ENCODE measurements at places on chromosomes 2 and 18.

- no peak for DNase-seq
Measured at GRCh38 chr2:96584017-96584416, 47.5 kb downstream of the ARID5A start.

- no peak for DNase-seq
Measured at GRCh38 chr2:228410061-228410460, 228.6 kb upstream of the SPHKAP start.

DNA sequence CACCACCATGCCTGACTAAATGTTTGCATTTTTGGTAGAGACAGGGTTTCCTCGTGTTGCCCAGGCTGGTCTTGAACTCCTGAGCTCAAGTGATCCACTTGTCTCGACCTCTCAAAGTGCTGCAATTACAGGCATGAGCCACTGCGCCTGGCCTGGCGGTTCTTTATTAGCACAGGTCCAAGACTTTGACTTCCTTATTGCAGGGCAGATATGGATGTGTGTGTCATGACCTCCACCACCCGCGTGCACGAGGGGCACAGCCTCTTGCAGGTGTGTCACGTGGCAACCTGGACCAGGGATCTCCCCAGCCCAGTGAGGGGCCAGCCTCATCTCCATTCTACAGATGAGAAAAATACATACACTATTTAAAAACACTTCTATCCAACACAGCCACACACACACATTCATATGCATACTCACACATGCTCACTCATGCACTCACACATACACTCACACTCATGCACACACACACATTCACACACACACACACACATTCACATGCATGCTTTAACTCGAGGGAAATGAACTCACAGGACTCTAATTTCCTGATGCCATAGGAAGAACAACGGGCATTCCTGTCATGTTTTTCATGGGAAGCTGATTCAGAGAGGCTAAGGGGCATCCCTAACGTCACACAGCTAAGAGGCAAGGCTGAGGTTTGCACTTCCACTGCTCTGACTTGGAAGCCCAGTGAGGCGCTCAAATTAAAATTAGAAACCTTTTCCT is 38.8 kb downstream of the RRM2 start:
- peak; percentile 23 for DNase-seq

DNA sequence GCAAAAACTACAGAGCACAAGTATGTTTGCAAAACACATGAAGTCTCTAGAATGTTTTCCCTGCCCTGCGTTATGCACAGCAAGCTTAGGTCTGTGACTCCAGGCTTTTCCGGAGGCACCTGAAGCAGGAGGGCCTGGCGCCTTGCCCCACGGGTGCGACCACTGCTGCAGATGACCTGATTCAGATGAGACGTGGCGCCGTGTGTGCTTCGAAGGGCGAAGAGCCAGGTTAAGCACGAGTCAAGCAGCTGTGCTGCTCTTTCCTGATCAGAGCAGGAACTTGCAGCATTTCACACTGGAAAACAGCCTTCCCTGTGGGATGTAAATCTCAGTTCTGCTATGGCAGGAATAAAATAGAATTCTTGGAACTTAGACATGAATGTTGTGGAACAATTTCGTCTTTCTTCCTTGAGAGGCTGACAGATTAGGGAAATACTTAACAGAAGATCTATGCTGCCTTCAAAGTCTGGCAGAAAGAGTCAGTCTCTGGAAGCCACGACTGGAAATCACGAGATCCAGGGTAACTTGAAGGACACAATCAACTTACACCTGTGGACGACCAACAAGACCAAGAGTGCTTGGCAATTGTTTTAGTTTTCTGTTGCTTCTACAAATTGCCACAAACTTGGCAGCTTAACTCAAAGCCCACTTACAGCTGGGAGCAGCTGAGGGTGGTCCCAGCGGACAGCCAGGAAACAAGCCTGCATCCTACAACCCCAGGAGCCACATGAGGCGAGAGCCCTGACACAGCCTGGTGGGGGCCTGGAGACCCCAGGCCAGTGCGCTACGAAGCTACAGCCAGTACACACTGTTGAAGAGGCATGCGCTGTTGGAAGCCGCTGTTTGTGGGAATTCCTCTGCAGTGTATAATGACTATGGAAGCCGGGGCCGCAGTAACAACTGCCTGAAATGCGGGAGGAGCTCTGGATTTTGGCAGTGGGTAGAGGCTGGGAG is 42.9 kb downstream of the EIPR1 start:
- DNase-seq, result no peak

GRCh38 chr2:15968280-15969178 is 28.2 kb downstream of the MYCN start:
- no peak for DNase-seq

DNA sequence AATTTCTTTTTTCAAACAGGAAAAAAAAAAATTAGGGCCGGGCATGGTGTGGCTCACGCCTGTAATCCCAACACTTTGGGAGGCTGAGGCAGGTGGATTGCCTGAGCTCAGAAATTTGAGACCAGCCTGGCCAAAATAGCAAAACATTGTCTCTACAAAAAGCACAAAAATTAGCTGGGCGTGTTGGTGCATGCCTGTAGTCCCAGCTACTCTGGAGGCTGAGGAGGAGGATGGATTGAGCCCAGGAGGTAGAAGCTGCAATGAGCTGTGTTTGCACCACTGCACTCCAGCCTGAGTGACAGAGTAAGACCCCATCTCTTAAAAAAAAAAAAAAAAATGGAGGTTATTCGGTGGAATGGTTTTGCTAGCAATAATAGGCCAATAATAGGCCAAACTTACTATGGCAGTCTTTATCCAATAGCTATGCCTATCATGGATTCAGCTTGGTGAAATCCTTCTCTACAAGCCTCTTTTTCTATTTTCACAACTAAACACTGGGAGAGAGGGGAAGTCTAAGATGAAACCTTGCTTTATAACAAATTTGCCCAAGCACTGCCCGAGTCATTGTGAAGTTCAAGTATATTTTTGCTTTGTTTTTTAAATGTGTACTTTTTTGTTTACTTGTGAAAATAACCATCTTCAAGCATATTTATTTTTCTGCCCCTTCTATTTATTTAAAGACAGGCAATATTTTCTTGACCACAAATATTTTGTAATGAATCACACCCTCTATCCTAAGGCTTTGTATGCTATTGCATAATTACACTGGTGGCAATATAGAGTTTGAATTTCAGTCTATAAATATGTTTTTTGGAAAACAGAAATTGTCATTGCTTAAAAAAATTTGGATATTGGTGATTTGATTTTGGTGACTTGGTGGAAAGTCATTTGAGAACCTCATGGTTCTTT is 20.0 kb upstream of the KYNU start:
- peak; percentile 29 for DNase-seq

DNA sequence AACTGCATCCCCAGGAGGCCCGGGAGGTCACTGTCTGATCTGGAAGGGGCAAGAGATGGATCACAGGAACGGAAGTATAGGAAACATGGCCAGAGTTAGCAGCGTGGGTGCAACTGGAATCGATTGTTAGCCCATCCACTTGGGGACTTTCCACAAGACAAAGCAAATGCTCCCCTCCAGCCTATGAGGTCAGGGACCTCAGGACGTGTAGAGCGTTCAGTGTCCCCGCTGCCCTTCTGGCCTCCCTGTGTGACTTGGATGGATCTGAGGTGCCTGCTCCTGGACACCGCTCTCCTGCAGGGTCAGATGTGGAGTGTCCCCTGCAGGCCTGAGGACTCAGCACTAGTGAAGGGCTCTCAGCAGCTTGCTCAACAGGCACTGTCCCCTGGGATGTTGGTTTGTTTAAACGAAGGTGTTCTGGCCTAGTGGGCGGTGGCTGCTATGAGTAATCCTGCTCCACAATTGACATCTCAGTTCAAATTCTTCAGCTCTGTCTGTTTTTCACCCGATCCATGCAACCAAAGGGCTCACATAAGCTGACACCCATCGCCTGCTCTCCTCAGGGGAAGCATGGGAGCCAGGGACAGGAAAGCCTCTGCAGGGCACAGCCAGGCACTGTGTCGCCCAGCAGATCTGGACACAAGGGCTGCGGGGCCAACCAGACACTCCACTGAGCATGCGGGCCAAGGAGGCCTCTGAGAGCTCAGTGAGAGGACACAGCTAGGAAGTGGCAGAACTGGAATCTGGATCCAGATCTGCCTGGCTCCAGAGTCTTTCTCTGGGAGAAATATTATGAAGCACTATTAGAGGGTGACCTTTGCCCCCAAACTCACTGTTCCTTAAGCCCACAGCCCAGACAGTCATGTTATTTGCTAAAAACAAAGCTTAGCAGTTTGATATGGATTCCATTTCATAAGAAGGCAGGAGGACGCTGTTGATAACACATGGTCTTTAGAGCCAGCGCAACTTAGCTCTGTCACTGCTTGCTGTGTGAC is 78.5 kb downstream of the RHOB start:
- DNase-seq, result peak; percentile 76

DNA sequence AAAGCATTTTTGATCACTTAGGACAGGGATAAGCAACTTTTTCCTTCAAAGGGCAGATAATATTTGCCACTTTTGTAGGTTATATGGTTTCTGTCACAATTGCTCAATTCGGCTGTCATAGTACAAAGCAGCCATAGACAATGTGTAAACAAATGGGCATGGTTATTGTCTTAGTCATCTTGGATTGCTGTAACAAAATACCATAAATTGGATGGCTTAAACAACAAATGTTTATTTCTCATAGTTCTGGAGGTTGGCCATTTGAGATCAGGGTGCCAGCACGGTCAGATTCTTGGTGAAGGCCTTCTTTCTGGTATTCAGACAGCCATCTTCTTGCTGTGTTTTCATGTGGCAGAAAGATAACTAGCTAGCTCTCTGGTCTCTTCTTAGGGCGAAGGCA is 91.2 kb downstream of the TAF4B start:
- DNase-seq, result no peak

GRCh38 chr2:33804155-33804554 is 205.1 kb upstream of the FAM98A start:
- DNase-seq, result no peak

DNA sequence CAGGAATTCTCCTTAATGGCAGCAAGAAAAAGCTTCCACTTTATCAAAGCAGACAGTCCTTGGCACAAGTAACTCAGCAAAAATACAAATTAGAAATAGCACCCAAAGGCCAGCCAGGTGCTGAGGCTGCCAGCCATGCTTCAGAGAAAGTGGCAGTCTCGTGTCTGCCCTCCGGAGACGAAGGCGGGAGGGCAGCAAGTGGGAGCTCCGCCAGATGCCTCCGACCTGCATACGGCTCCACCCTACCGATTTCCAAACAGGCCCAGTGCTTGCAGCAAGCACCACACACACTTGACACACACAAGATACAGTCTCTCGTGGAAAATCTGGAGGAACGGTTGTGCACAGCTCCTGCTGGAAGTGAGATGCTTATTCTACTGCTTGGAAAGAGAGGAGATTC is 134.9 kb upstream of the REV1 start:
- no peak for DNase-seq

DNA sequence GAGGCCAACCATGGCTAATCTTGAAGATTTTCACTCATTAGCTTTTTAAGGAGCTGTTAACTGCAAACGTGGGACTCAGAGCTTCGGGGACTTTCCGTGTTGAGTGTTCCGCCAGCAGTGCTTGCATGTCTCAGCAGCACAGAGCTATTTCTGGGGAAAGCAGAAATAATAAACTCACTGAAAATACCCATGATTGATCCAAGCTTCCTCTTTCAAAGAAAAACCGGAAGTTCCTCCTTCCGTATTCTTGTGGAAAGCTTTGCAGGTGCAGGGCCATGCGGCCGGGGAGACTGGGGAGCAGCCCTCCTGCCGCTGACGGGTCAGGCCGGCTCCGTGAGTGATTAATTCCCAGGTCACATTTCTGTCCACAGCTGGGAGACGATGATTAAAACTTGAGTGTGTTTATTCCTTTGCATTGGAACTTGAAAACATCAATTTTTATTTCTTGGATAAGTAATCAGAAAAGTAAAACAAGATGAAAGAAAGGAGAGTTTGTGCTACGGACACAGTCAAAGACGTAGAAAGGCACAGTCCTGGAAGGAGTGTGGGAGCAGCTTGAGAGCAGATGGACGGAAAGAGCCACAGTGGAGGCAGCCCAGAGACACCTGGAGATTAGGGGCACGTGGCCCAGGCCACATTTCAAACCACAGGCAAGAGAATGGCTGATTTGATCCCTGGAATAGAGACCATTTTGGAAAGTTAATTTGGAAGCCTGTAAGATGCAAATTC is 54.2 kb upstream of the CTDP1 start:
- DNase-seq, result no peak

DNA sequence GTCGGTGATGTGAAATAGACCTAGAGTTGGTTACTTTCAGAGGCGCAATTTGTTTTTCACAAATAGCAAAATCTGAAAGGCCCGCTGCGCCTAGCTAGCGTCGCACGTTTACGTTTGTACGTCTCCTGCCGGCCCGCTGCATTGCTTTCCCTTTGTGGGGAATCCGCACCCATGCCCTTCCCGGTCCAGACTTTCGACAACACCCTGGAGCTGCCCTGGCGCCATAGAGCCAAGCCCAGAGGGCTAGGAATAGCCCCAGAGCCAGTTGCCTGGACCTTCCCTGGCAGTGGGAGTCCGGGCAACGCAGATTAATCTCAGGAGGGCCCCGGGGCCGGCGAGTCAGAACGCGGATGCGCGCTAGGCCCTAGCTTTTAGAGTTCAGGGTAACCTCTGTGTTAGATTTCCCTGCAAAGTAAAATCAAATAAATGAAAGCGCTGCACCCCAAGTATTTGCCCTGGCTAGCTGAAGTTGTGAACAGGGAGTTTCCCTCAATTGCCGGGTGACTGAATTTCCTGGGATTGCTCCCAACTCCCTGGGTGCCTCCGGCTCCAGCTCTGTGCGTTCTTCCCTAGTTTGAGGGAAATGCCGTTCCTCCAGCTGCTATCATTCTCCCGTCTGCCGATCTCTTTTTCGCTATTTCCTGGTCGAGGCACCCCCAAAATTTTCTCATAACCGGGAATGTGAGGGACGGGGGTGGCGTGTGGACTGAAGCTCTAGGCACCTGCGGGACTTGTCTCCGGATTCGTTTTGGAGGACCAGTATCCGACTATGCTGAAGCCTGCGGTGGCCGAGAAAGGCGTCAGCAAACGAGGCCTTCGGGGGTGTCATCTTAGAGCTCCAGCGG is 1.2 kb upstream of the EN1 start:
- DNase-seq, result no peak

DNA sequence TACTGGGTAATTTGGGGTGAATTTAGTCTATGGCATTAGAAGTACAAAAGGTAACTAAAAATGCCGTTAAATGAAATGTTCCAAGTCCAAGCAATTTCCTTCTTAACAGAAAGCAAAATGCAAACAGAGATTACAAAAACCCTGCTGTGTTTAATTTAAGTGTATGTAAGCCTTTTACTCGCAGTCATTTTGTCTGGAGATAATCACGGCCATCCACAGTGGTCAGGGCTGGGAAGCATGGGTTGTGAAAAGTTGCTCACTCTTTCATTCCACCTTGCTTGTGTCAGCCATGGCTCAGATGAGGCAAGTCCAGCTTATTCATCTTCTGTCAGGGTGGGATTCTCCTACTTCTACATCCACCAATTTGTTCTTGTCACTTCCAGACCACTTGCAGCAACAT is 983.6 kb upstream of the ZEB2 start:
- peak; percentile 3 for DNase-seq

Measured in fibroblast of skin of right quadriceps (primary cell).